NCI-H1092 treated with DMSO at 0.1 percent for 48 hours (cell line): ENCODE measurements at places on chromosomes 6 and 20.

DNA sequence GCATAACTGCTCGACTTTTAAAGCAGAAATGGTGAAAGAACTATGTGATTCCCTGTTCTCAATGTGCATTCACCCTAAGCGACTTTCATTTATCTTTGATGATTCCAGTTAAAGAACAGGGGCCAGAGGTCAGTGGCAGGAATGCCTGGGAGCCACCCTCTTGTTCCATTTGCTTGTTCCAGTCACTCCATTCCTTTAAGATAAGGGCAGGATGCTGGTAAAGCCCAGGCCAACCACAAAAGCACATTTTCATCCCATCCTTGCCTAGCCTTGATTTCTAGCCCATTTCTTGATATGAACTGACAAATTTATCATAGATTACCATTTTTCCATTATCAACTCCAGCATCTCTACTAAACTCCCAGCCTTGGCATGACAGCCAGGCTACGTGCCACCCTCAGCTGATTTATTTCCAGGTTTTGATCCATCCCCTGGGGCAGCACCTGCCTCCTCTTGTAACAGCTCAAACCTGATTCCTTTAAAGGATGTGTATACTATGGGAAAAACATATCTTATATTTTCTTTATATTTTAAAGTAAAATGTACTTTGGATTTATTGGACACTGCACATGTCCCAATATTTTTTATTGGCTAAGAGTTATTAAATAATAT lies 19.2 kb downstream of the HMGN3 start:
- DNase-seq: no peak

DNA sequence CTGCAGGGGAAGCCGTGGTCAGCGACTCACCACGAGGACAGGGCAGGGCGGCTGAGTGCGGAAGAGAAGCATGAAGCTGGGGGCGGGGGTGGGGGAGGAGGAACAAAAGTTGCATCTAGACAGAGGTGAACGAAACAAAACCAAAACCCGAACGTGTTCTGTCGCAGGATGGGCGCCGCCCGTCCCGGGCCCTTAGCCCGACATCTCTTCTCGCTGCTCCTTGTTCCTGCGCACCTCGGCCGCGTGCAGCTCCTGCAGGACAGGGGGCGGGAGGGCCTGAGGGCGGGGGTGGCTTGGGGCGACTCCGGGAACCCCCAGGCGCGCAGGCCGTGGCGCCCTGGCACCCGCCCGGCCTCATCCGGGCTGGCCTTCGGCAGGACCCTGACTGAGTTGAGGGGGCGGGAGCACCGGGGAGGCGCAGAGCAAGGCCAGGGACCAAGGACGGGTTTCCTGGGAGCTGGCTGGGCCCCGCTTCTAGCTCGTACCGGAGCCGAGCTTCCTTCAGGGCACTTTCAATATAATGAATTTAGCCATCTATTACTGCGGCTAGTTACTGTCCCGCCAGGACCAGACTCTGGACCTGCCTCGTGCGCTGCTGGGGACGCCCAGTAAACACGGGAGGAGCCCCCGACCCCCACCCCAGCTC lies 12.0 kb downstream of the STMN3 start:
- no peak for DNase-seq

DNA sequence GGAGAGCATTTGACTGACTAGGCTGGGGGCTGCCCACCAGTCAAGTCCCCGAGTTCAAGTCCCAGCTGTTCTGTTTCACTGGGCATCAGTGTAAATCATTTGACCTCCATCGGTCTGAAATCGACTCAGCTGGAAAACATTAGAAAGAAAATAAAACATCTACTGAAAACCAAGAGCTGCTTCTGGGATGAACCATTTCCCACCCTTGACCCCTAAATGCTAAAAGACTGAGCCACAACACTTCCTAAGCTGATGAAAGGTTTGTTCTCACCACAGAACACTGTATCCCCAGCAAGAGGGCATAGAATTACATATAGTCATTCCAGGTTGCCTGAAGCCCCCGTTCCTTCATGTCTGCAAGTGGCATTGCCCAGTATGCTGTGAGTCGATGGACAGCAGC lies 237.0 kb upstream of the TAB2 start:
- DNase-seq: no peak

- no peak for DNase-seq
Observed at GRCh38 chr6:149211046-149211571, 106.4 kb upstream of the TAB2 start.

GRCh38 chr6:166959911-166960608 lies 3.7 kb upstream of the RNASET2 start:
- no peak for DNase-seq

GRCh38 chr20:63854069-63854765 lies 7.1 kb upstream of the ABHD16B start:
- no peak for DNase-seq

DNA sequence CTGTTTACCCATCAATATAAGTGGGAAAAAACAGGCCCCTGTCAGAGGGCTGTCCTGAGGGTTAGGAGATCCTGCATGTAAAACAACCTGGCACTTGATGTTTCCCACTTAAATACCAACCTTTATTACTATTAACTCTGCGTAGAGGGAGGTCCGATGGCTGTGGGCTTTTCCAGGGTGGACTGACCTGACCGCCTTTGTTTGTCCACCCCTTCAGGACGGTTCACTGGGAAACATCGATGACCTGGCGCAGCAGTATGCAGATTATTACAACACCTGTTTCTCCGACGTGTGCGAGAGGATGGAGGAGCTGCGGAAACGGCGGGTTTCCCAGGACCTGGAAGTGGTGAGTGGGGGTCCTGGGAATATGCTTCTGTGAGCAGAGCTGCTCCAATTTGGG lies 47.3 kb downstream of the SASH1 start:
- no peak for DNase-seq

DNA sequence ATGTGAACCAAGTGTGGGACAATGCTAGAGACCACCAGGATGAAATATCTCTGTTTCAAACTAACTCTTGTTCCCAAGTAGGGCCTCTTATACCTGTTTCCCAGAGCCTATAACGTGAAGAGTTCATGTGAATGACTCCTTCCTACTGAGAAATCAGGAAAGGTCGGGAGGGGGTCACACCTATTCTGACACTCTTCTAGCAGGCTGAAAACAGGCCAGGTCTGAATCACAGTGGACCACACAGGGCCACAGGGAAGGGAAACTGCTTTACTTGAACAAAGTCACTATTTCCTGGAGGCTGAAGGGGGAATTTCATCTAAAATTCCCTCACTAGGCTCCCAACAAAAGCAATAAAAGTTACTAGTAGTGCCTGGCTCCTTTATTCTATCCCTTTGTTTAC lies 88.4 kb upstream of the BMP2 start:
- DNase-seq: no peak

DNA sequence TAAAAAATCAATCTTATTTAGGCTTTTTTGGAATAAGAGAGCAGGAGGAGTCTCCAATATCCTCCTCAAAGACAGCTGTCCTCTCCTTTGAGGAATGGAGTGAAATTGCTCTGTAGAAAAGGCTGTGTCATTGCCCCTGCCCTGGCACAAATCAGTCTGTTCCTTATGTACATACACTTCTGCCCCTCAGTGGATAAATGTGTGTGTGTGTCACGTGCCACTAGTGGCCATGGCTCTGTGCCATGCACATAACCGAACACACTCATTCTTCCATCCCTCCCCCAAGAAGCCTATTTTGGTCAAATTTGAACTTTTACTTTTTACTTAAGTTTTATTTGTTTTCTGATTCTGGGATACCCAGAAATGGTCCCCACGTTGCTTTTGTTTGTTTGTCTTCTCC lies 49.2 kb downstream of the ANKS1A start:
- DNase-seq: no peak

- peak; percentile 37 for DNase-seq
Observed at GRCh38 chr6:28673787-28674671, 148.3 kb downstream of the GPX5 start.

DNA sequence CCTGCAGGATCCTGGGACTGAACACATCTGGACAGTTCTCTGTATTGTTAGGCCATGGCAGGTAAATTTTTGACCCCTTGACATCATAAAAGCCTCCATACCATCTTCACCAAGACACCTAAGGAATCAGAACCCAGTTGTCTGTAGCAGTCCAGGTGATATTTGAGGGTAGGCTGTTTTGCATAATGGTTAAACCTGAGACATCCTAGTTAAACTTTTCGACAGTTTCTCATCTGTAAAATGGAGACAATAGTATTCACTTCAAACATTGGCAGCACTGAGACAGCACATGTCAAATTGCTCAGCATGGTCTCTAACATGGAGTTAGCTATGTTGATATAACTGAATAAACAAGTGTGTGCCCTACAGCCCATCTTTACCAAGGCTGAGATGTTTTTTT lies 24.8 kb downstream of the C6orf62 start:
- no peak for DNase-seq

DNA sequence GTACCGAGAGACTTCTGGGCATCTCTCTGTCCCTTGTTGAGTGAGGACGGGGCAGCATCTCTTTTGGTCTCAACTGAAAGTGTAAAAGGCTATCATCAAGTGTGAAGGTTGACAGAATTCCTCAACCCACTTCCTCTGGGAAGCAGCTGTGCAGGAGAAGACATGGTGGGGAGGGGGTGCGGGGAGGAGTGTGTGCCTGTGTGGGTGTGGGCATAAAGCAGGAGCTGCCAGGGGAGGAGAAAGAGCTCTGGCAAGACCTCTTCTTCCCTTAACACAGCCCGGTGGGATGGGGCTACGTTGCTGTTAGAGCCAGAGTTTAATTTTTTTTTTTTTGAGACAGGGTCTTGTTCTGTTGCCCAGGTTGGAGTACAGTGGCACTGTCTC lies 31.8 kb downstream of the CPXM1 start:
- DNase-seq: no peak

GRCh38 chr6:129709196-129709768 lies 695 bp downstream of the ARHGAP18 start:
- DNase-seq: no peak

DNA sequence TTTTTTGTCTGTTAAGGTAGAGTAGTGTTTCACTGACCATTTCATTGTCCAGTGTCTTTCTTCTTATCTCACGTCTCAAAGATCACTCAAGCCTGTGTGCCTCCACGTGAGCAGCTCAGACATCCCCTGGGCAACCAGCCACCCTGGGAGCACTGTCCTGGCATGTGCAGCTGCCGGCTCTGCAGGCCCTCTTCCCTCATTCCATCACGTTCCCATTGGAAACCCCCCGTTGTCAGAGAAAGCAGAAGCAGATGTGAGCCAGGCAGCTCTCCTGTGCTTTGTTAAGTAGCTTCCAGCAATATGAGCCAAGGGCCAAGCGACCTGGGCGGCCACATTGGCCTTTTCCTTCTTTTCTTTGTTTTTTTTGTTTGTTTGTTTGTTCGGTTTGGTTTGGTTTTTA lies 233.2 kb upstream of the SYNDIG1 start:
- no peak for DNase-seq

GRCh38 chr20:63036291-63036690 lies 29.5 kb upstream of the BHLHE23 start:
- no peak for DNase-seq

- peak; percentile 59 for DNase-seq
Observed at GRCh38 chr6:97026298-97026697, 101.8 kb downstream of the KLHL32 start.

GRCh38 chr20:22928679-22929078 lies 106.4 kb upstream of the SSTR4 start:
- DNase-seq: no peak

- no peak for DNase-seq
Observed at GRCh38 chr6:149202952-149203351, 114.6 kb upstream of the TAB2 start.

DNA sequence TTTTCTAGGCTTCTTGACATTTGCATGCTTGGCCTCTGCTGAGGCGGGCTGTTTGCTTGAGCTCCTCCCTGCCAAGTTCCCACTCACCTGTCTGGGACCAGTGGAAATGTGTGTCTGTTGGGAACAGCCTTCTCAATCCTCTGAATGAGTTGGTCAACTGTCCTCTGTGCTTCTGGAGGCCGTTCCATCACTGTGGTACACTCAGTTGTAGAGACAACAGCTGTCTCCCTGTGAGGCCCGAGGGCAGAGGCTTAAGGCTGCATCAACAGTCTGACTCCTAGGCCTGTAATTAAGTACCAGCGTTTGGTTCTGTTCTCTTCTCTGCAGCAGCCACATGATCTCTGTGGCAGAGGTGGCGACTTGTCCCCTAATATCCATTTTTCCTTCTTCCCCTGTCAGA lies 110.9 kb downstream of the CDC5L start:
- DNase-seq: no peak

- no peak for DNase-seq
Observed at GRCh38 chr20:41091927-41092326, 45.4 kb upstream of the PLCG1 start.

- DNase-seq: no peak
Observed at GRCh38 chr20:14951105-14951504, 613.7 kb upstream of the FLRT3 start.

- DNase-seq: no peak
Observed at GRCh38 chr6:167647306-167647705, 179.4 kb upstream of the AFDN start.

GRCh38 chr20:40606237-40606636 lies 82.8 kb downstream of the MAFB start:
- no peak for DNase-seq

GRCh38 chr6:42555477-42556457 lies 8.1 kb upstream of the UBR2 start:
- DNase-seq: no peak

DNA sequence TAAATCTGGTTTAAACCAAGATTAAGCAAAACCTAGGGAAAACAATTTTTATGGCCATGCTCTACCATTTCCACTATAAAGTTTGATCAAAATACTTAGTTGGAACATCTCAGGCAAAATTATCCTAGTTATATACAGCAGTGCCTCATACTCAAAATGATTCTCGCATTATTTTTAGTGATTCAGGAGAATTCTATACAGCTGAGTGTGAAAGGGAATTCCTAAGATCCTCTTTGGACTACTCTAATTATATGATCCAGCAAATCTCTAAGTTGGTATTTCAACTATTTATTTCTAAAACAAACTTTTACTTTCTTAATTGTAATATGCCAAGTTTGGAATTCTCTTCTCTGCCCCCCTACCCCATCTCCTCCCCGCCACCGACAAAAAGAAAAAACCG lies 8.6 kb downstream of the DTNBP1 start:
- no peak for DNase-seq

DNA sequence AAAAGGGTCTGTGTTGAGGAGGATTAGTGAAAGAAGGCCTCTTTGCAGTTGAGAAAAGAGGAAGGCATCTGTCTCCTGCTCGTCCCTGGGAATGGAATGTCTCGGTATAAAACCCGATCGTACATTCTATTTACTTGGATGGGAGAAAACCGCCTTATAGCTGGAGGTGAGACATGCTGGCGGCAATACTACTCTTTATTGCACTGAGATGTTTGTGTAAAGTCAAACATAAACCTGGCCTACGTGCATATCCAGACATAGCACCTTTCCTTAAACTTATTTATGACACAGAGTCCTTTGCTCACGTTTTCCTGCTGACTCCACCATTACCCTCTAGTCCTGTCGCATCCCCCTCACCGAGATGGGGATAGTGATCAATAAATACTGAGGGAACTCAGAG lies 4.5 kb downstream of the TDP2 start:
- DNase-seq: no peak

GRCh38 chr6:48986845-48987244 lies 476.2 kb downstream of the MMUT start:
- DNase-seq: no peak

DNA sequence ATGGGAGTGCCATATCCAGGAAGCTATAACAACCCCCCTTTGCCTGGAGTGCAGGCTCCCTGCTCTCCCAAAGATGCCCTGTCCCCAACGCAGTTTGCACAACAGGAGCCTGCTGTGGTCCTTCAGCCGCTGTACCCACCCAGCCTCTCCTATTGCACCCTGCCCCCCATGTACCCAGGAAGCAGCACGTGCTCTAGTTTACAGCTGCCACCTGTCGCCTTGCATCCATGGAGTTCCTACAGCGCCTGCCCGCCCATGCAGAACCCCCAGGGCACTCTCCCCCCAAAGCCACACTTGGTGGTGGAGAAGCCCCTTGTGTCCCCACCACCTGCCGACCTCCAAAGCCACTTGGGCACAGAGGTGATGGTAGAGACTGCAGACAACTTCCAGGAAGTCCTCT lies 56.7 kb upstream of the TMEM181 start:
- DNase-seq: no peak
